ENCODE measurements at places on chromosomes 7 and 10.

GRCh38 chr10:30438021-30438850, 4.3 kb downstream of the MAP3K8 start:
- DNase-seq = no peak

GRCh38 chr7:20945451-20945850, 158.8 kb upstream of the SP8 start:
- DNase-seq = no peak

GRCh38 chr7:149229526-149229925, 9.9 kb upstream of the ZNF212 start:
- no peak for DNase-seq

- no peak for DNase-seq
Measured at GRCh38 chr7:32887395-32887794, 4.2 kb downstream of the KBTBD2 start.

GRCh38 chr10:118036281-118036875, 10.4 kb downstream of the RAB11FIP2 start:
- DNase-seq = no peak

DNA sequence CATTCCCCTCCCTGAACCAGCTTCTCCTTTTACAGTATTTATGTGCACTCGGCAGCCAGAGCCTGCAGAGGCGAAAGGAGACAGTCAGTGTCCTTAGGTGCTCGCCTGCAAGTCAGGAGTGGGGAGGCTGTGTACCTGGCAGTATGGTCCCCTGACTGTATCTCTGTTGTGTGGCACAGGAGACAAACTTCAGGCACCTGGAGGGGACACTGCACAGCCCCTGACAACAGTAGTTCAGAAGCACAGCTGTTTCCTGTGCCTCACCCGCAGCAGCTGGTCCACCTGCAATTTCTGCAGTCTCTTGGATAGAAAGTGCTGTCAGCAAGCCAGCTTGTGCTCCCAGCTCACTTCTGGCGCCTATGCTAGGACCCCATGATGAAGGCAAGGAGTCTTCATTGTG, 73.4 kb upstream of the LAMB4 start:
- no peak for DNase-seq

DNA sequence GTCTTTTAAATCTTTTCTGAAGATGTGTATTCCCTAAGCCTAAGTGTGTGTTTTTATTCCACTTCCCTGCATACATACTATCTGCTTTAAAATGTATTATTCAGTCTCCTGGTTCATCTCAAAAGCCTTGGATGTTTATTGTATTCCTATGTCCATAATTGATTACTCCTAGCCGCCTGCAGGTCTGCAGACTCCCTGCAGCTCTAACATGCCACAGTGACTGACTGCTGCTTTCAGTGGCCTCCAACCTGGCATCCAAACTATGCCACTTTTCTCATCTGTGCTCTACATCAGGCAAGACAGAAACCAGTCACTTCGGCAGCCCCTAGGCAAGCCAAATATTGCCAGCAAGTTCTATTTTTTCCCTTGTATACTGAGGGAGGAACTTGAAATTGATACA, 81.7 kb downstream of the ABCA13 start:
- DNase-seq = no peak

DNA sequence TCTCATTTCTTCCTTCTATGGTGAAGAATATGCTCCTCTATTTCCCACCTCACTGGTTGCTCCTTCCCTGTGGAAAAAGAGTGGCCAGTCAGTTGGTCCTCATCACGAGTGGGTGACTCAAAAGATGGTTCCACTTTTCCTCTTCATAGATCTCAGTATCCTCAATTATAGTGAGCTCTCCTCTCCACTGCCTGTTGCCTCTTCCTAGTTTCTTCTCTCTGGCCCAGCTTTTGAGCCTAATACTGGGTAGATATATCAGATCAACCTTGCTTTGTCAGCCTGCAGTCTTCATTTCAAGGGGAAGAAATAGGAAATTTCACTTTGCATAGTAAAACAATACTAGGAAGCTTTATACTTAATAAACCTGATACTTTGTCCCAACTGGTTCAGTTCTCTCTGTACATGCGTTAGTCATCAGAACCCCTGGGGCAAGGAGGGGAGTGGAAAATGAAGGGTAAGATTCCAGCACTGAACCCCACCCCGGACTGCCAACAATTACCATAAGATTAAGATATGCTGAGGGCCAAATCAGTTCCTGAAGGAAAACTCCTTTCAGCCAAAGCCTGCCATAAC, 15.5 kb upstream of the WNT16 start:
- no peak for DNase-seq

DNA sequence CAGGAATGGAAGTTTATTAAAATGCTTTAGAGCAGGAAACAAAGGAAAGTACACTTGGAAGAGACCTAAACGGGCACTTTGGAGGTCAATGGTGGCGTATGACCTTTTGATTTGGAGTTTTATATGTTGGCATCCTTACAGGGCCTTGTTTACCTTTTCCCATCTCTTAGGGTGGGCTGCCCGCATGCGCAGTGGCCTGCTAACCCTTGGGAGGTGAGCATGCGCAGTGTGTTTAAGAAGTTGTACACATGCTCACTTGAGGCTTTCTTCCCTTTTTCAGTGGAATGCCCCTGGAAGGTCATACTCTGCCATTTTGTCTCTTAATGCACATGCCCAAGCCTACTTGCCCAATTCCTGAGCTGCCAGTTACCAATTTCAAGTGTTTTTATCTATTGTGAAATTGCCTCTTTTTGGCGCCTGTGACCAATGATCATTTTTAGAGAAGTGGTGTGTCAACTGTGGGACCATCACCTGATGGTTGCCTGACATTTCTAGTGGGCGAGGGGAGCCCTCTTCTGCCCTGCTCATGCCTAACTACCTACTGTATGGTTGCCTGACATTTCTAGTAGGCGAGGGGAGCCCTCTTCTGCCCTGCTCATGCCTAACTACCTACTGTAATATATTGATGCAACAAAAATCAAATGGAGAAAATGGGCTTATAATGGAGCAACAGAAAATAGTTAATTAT, 138.0 kb downstream of the PPP1R9A start:
- no peak for DNase-seq

GRCh38 chr10:79128923-79129305, 60.1 kb downstream of the ZMIZ1 start:
- no peak for DNase-seq

DNA sequence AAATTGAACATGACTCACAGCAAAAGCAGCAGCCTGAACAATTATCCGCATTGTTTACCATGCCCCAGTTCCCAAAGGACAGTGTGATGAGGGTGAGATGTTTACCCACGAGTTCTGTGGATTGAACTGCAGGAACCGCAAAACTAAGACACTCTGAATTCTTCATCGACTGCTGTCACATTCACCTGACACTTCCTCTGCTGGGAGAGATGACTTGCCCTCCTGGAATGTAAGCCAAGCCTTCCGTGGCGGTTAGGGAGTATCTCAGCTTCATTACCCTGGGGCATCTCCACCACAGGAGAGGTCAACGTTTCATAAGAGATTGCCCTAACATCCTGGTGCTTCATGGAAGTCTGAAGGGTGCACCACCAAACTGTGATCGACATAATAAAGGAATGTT, 374.6 kb upstream of the ADARB2 start:
- no peak for DNase-seq

GRCh38 chr10:16952080-16952479, 134.9 kb upstream of the RSU1 start:
- DNase-seq = no peak

DNA sequence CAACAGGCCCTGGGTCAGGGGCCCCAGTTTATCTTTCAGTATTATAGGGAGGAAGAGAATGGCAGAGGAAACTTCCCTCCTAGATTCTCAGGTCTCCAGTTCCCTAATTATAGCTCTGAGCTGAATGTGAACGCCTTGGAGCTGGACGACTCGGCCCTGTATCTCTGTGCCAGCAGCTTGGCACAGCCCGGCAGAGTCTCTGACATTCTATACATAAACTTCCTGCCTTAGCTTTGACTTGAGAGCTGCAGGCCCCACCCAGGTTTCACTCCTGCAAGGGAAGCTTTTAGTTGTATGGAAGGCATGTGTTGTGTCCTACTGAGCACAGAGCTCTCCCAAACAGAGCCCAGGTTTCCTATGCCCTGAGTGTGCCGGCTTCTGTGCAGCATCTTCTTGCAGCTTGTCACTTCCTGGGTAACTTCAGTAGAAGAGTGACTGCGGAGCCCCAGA, 205.6 kb upstream of the PRSS58 start:
- DNase-seq = no peak

- no peak for DNase-seq
Measured at GRCh38 chr10:91210435-91210834, 10.0 kb upstream of the PCGF5 start.

DNA sequence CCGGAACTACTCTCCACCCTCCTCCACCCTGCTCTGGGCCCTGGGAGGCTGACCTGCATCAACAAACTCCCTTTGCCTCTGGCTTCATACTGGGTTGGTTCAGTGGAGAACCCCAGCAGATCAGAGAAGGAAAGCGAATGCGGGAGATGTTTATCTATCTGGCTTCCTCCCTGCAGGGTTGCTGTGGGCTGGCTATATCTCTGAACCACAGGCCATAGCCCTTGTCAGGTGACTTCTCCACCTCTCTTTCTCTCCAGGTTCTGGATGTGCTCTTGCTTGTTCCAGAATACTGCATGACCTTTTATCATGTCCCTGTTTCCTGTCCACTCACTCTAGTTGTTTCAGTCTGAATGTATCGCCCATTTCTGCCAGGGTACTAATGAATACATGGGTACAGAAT, 51.7 kb upstream of the IFRD1 start:
- no peak for DNase-seq

DNA sequence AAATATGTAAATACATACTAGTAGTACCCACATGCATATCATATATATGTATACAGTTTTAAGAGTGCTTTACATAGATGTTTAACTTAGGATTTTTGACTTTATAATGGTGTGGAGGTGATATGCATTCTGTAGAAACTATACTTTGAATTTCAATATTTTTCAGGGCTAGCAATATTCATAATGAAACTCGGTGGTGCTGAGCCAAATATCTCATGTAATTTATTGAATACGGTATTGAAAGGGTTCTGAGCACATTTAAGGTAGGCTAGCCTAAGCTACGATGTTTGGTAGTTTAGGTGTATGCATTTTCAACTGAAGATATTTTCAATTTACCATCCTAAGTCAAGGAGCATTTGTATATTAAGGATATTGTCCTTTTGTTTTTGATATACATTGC, 36.0 kb downstream of the ZNRF2 start:
- no peak for DNase-seq

GRCh38 chr7:1651031-1651446, 19.0 kb upstream of the ELFN1 start:
- no peak for DNase-seq

- DNase-seq = no peak
Measured at GRCh38 chr10:63677001-63677400, 155.8 kb downstream of the REEP3 start.

DNA sequence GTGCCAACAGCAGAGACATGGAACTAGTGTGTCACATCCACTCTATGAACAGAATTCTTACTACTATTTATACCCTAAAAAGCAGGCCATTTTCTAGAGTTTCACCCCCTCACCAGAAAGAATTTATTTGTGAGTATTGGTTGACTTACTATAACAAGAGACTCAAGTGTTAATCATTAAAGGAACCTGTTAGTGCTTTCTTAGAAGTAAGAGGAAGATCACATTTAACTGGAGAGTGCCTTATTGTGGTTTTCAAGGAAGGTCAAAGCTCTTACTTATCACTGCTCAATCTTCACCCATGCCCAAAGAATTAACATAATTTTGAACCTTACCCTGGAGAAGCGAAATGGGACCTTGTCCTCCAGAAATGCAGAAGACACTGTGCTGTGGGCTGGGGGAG, 169.3 kb upstream of the PRSS1 start:
- DNase-seq = no peak

DNA sequence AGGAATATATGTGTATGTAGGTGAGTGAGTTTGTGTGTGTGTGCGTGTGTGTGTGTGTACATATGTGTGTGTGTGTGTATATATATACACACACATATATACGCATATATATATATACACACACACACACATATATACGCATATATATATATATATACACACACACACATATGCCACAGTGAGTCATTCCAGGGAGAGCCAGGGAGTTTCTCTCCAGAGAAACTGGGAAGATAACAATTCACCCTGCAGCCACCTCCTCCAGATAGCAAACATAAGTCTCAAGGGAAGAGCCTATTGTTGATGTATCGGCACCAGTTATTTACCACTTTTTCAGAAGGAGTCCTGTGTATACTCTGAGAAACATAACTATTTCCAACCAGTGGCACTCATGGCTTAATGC, 102.3 kb upstream of the STK17A start:
- DNase-seq = no peak

GRCh38 chr10:70508912-70509756, 30.6 kb downstream of the PALD1 start:
- DNase-seq = no peak

- no peak for DNase-seq
Measured at GRCh38 chr7:29229066-29229465, 34.5 kb downstream of the CHN2 start.

GRCh38 chr7:29485339-29486190, 78.1 kb upstream of the PRR15 start:
- no peak for DNase-seq

- DNase-seq = no peak
Measured at GRCh38 chr10:12862459-12862858, 139.1 kb downstream of the CCDC3 start.

- no peak for DNase-seq
Measured at GRCh38 chr10:110042891-110043290, 35.1 kb downstream of the ADD3 start.

DNA sequence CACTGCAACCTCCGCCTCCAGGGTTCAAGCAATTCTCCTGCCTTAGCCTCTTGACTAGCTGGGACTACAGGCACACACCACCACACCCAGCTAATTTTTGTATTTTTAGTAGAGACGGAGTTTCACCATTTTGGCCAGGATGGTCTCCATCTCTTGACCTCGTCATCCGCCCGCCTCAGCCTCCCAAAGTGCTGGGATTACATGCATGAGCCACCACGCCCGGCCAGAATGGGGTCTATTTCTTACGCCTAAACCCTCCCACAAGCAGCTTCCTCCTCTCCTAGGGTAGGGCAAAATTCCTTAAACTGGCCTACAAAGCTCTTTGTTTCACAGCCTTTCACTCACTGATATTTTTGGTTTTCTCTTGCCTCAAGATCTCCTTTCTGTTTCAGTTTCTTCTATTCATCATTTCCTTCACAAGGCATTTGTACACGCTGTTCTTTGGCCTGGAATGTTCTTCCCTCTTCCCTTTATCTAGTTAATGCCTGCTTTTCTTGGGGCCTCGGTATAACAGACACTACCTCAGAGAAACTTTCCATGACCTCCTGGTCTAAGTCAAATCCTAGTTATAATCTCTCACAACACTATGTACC, 6.7 kb downstream of the CPEB3 start:
- no peak for DNase-seq

GRCh38 chr7:83861-84632, 108.3 kb upstream of the FAM20C start:
- DNase-seq = no peak

GRCh38 chr7:77862691-77863090, 64.1 kb downstream of the PHTF2 start:
- DNase-seq = no peak

GRCh38 chr10:60908031-60908430, 36.0 kb downstream of the RHOBTB1 start:
- no peak for DNase-seq

- DNase-seq = no peak
Measured at GRCh38 chr10:50544095-50544856, 79.5 kb downstream of the SGMS1 start.
